ENCODE measurements at places on chromosomes 3 and 15.

DNA sequence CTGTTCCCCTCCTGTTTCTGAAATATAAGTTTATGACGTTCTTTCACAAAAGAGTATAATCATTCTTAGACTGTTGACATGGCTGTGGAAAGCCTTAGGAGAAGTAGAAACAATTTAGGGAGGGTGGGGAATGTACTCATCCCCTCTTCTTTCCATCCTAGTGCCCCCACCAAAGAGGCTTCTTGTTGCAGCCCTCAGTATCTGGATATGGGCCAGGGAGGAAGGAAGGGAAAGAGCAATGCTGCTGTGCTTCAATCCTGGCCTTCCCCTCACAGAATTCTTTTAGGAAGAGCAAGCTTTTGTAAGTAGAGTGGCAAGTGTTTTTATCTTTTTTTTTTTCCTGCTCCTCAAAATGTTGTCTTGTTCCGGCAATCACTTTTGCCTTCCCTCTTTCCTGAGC is 1.7 kb downstream of the INAFM2 start:
- no peak for DNase-seq

DNA sequence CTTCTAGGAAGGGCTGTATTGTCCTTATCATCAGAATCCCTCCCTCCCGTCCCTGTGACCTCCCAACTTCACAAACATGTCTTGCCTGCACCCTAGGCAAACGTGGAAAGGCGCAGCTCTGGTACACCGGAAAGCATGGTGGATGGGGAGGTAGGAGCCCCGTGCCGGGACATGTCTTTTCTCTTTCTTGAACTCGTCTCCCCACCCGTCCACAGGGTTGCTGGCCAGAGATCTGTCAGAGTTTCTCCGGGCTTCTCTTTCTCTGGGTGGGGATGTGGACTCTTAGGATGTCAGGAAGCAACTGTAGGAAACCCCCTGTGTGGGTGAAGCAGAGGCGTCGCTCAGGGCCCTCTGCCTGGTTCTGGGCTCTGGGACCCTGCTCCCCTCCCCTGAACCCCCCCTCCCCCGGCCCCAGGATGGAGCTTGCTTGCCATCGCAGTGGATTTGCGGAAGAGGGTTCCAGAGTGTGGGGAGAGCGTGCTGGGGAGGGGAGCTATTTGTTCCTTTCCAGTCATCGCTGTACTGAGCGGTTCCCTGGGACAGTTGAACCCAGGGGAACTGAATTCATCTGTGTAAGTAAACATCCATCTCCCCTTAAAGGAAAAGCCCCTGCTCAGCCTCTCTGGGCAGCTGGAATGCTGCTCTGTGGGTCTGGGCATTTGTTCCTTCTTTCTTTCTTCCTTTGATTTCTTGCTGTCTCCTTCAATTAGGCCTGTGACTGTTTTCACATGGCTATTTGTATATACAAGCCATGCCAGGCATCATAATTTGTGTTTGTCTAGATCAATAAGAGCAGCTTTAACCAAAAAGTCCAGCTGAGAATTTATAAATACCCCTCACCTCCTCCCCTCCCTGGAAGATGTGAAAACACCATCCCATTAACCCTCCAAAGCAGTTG is 72.8 kb downstream of the SMAD3 start:
- DNase-seq, result no peak

GRCh38 chr15:62706317-62706716 is 336.2 kb upstream of the TPM1 start:
- no peak for DNase-seq

DNA sequence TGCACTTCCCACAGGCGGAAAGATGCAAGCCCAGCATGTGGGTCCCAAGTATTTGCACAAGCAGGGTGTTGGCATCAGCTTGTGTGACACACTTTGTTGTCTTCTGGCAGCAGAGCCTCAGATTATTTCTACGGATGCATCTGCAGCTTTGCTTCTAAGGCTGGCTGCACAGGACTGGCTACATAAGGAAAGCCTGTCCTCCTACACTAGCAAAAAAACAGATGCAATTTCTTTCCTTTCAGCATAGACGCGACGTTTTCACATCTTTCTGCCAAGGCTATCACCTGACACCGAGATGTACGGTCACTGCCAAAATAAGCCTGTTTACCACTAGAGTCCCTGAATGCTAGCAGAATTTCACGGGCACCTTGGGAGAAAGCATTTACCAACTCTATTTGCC is 13.5 kb downstream of the MRPS11 start:
- DNase-seq, result no peak

DNA sequence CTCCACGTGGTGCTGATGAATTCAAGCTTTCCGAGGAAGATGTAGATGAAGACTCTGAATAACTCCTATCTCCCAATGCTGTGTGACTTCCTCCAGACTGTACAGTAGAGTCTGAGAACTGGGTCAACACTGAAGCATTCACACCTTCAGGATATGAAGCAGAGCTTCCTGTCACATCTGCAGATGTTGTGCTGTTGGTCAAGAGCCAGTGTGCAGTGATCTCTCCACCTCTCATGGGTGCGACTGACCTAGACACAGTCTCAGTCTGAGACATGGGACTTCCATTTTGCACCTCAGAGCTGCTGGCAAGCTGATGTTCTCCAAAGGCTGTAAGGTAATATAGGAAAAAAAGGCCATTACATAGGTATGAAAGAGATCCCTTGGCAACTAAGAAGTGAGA is 36.5 kb downstream of the HEG1 start:
- no peak for DNase-seq

DNA sequence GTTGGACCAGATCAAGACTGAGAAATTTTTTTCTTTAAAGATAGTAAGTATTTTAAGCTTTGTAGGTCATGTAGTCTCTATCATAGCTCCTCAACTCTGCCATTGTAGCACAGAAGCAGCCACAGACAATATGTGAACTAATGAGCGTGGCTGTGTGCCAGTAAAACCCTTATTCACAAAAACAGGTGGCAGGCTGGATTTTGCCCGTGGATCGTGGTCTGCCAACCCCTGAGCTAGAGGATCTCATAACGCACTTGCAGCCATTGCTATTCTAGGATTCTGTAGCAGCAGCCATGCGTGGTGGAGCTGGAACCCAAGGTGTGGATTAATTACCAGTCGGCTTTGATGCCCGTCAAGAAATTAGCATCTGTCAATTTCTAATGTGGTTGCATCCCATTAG is 68.7 kb upstream of the PLXNA1 start:
- no peak for DNase-seq

- no peak for DNase-seq
Measured at GRCh38 chr3:163185721-163186350, 1689.2 kb downstream of the OTOL1 start.

GRCh38 chr15:69958496-69959084 is 139.1 kb downstream of the TLE3 start:
- DNase-seq, result no peak

DNA sequence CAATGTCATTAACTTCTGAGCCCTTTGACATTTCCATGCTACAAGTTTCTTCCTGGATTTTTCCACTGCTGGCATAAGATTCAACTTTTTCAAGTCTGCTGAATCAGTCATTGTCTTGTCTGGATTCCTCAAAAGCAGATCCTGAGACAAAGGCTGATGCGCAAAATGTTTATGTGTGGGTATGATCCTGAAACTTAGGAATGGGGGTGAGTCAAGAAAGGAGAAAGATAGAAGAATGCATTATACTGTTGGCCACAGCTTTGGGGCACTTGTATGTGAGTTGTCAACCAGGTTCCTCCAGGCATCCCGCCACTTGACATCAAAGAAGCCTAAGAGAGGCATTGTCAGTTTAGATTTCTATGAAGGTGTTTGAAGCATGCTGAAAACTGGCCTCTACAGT is 50.4 kb downstream of the FOXB1 start:
- no peak for DNase-seq

GRCh38 chr3:109643590-109643989 is 306.2 kb upstream of the DPPA4 start:
- no peak for DNase-seq

GRCh38 chr3:108479224-108479623 is 31.2 kb downstream of the MYH15 start:
- no peak for DNase-seq

DNA sequence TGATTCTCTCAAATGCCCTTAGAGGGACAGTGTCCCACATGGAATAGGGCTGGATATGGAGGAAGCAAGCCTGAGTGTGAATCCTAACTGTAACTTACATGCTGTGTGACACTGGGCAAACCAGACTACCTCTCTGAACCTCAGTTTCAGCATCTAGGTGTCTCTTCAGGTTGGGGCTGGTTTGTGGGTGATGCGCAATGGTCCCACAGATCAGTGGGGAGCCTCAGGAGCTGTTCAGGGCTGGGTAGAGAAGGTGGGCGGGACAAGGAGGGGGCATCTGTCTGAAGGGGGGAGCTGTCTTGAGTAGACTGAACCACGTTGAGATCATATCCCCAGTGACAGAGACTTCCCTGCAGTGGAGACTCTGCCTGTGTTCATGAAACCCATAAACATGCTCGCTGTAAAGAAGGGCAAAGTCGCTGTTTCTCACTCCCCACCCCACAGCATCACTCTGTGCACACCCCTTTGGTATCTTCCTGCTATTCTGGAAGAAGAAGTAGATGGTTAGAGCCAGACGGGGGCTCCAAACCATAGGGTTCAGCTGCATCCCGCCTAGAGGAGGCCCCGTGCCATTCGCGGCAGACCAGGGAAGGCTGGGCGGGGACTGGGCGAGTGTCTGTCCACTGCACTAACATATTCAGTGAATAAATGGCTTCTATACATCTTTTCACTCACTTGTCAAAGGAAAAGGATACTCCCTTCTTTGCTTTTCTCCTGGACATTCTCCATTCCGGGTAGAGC is 28.4 kb downstream of the SRPRB start:
- DNase-seq, result no peak

DNA sequence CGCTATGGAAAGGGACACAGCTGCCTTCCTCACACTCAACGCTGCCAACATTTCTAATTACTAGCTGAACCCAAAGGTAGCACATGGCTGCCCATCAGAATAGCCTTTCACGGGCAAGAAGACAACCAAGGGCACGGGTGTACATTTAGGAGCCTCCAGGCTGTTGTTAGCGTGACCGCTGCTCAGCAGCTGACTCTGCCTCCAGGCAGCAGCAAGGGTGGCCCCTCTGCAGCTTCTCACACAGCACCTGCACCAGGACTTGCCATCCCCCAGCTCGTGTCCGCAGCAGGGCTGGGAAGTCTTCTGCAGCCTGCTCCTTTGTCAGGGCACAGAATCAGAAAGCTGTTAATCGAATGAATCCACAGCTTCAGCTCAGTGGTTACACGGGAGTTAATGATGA is 146.8 kb downstream of the ADAMTS17 start:
- no peak for DNase-seq

GRCh38 chr3:125125821-125126245 is 70.0 kb upstream of the HEG1 start:
- no peak for DNase-seq

GRCh38 chr3:190424108-190424477 is 25.6 kb downstream of the TMEM207 start:
- DNase-seq, result no peak

DNA sequence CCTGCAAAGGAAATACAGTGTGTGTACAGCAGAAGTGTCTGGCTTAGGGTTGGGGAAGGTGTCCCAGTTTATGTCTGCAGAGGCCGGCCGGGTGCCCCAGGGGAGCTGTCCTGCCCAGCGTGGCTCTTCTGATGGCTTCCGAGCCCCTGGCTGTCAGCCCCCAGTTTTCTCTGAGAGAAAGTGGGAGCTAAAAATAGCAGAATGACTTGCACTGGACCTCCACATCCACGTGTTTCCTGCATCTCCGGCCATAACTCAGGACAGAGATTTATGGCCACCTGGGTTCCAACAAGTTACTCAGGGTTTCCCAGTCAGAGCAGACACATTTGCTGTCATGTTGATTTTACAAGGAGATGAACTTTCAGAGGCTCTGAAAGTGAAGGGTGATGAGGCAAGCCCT is 192.0 kb downstream of the ATP10A start:
- no peak for DNase-seq

DNA sequence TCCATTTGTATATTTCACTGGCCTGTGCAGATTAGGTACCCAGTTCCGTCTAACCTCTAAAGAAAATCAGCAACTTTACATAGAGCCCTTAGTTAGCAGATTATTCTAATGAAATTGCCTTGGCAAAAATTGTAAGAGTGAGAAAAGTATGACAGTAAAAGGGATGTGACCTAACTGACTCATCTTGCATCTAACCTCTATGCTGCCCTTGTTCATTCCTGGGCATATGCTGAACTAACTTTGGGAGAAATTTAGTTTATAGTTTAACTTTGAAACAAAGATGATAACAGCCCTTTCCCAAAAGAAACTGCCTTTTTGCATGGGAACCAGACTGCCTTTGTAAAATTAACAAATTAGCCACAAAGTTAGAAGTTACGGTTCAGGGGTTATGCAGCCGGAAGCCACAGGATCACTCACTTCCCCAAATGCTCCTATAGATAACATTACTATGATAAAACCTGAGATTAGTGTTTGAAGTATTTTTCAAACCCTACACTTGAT is 839.8 kb upstream of the ALCAM start:
- no peak for DNase-seq

DNA sequence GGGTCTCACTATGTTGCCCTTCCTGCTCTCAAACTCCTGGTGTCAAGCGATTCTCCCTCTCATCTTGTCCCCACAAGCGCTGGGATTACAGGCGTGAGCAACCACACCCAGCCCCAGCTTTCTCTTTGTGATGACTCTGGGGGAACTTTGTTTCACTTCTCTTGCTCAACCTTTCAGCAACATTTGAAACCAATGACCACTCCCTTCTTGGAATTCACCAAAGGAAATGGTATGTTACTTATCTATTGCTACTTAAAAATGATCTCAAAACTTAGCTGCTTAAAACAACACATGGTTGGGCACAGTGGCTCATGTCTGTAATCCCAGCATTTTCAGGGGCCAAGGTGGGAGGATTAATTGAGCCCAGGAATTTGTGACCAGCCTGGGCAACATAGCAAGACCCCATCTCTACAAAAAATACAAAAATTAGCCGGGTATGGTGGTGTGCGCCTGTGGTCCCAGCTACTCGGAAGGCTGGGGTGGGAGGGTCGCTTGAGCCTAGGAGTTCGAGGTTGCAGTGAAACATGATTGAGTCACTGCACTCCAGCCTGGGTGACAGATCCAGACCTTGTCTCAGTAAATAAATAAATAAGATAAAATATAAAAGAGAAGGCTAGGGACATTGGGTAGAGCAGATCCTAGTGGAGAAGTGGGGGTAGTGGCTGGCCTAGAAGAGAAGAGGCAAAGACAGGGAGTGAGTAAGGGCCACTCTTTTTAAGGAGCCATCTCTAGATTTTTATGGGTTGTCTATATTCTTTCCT is 10.3 kb upstream of the COPG1 start:
- no peak for DNase-seq

DNA sequence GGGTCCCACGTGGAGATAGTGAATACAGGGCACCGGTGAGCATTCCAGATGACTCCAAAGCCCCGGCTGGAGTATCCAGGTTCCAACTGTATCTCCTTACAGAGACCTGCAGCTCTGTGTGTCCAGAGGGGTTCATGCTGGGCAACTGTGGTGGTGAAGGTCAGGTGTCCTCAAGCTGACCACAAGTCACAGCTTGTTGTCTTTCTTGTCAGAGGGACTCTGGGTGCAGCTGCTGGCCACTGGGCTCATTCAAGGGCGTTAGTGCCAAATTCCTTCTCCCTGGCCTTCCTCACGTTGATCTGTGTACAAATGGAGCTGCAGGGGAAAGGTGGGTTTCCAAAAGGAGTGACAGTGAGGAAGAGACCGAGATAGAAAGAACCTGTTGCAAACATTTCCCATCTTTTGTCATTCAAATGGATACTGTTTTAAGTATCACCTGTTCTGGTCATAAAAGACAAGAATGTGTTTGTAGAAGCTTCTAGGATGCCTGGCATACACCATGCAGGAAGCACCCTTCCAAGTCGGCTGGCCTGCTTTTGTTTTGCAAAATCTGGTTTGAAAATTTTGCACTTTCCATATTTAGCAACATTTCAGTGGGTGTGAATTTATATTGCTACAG is 52.5 kb downstream of the CEMIP start:
- DNase-seq, result no peak

Measured in NCI-H1417 treated with DMSO at 0.1 percent for 48 hours (cell line).